ENCODE measurements at places on chromosomes 7 and 10.
A peak's percentile ranks its signal among the peaks of the same experiment; 100 is the strongest.

GRCh38 chr10:16011548-16011947 is 151.2 kb upstream of the MINDY3 start:
- DNase-seq: no peak

- peak; percentile 27 for DNase-seq
Observed at GRCh38 chr7:4659551-4660286, 22.4 kb upstream of the FOXK1 start.

- DNase-seq: no peak
Observed at GRCh38 chr10:12396093-12396492, 46.7 kb downstream of the CAMK1D start.

- peak; percentile 23 for DNase-seq
Observed at GRCh38 chr7:40584667-40585433, 450.0 kb downstream of the SUGCT start.

GRCh38 chr10:33057620-33058019 is 99.6 kb upstream of the ITGB1 start:
- DNase-seq: no peak

GRCh38 chr10:21280971-21281572 is 244.4 kb downstream of the SKIDA1 start:
- no peak for DNase-seq

DNA sequence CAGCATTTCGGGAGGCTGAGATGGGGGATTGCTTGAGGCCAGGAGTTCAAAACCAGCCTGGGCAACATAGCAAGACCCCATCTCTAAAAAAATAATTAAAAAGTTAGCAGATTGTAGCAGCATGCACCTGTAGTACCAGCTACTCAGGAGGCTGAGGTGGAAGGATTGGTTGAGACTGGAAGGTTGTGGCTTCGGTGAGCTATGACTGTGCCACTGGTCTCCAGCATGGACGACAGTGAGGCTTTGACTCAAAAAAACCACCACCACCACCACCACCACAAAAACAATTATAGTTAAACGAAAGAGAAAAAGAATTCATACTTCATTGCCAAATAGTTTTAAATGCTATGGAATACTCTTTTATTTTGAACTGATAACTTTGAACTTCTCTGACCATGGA is 63.4 kb downstream of the VTI1A start:
- no peak for DNase-seq

DNA sequence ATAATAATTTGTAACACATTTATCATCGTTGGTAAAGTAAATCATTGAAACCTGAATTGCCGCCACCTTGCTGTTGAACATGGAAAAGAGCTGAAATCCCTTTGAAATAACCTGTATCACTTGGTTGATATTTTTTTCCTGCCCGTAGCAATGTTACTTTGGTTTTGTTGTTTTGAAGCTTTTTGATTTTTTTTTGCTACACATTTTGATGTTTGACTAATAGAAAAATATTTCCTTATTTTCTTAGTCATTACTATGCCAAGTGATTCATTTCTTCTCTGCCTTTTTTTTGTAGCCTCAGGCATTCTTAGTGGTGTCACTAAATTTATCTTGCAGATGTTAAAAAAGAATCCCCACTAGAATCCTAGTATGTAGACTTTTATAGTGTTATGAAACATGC is 235.1 kb upstream of the MEOX2 start:
- no peak for DNase-seq

- no peak for DNase-seq
Observed at GRCh38 chr7:108004220-108005142, 1.5 kb upstream of the LAMB1 start.

DNA sequence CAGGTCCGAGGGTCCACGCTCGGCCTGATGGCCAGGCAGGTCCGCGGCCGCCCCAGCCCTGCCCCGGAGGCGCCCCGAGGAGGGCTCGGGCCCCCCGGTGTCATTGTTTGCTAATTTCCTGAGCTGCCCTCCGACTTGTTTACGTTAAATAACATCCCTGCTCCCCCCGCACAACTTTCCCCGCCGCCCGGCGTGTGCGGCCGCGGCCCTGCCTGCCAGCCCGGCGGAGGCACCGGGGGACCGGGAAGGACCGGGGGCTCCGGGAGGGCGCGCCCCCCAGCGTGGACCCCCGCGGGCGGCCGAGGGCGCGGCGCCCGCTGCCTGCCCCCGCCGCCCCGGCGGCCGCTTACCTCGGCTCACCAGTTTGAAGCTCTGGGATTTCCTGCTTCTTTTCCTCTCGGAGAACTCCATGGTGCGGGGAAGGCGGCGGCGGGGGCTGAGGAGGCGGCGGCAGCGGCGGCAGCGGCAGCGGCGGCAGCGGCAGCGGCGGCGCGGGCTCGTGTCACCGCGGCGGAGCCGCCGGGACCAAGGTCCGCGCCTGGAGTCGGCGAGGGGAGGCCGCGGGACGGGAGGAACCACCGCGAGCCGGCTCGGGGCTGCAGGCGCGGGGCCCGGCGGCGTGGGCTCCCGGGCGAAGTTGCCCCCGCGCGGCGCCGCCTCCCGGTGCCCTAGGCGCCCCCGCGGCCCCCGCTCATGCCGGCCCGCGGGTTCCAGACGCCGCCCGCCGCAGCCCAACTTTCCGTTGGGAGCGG is 515 bp downstream of the BEND7 start:
- DNase-seq: no peak

GRCh38 chr7:114922652-114923402 is 933 bp downstream of the MDFIC start:
- DNase-seq: peak; percentile 80

DNA sequence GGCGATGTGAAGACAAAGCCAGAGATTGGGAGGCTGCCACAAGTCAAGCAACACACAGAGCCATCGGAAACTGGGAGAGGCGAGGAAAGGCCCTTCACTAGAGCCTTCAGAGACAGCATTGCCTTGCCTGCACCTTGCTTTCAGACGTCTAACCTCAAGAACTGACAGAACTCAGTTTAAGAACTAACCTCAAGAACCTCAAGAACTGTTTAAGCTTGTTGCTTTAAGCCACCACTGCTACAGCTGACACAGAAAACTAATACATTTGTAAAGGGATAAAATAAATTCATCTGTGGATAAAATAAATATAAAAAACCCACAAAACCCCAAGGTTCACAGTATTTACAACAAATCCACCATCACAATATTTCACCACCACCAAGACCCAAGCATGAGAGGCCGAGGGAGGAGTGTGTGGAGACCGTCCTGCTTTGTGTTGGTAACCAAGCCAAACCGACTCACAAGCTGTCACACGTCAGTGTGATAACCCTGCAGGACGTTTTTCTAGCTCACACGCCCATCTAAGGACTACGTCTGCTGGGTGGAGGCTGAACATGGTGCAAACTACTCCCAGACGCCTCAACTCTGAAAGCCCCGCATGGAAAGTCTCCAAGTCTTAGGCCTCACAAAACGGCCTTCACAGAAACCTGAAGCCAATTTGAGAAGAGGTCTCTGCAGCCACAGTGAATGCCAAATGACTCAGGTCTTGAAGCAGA is 116.8 kb downstream of the ABLIM1 start:
- DNase-seq: no peak

GRCh38 chr10:101851411-101852116 is 8.0 kb upstream of the KCNIP2 start:
- DNase-seq: no peak

DNA sequence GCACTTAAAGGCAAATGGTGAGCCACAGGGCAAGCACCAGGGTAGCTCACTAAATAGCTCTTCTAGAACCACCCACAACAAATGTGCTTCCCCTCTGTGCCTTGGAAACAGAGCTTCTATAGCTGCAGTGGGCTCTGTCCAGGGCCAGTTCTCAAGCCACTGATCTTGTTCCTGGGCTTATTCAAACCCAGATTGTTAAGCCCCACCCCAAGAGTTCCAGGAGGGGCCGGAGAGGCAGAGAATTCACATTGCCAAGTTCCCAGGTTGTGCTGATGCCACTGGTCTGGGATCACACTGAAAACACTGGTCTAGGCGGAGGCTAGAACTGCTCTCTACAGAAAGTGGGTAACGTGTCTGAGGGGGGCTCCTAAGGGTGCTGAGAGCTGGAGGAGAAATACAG is 15.4 kb upstream of the KDM7A start:
- DNase-seq: no peak

- DNase-seq: no peak
Observed at GRCh38 chr7:73340514-73340913, 12.6 kb downstream of the FKBP6 start.

DNA sequence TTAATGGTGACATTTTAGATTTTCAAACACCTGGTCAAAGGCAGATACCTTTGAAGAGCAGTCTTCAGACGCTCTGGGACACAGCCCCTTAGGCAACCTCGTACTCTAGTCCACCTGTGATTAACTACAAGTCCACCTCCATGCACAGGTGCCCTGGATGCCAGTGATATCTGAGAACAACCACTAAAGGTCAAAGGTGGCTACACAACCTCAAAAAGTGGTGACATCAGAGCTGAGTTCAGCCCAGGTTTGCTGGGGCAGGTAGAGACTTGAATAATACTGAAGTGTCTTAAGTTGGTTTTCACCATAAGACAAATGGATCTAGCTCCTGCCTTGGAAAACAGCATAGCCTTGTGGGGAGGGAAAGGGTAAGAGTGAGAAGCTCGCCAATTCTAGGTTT is 143.4 kb upstream of the ADO start:
- DNase-seq: no peak

GRCh38 chr7:17651863-17652385 is 288.4 kb downstream of the SNX13 start:
- DNase-seq: no peak

- DNase-seq: no peak
Observed at GRCh38 chr10:119246862-119247549, 39.6 kb downstream of the GRK5 start.

GRCh38 chr7:125299003-125299765 is 369.6 kb upstream of the POT1 start:
- DNase-seq: no peak

DNA sequence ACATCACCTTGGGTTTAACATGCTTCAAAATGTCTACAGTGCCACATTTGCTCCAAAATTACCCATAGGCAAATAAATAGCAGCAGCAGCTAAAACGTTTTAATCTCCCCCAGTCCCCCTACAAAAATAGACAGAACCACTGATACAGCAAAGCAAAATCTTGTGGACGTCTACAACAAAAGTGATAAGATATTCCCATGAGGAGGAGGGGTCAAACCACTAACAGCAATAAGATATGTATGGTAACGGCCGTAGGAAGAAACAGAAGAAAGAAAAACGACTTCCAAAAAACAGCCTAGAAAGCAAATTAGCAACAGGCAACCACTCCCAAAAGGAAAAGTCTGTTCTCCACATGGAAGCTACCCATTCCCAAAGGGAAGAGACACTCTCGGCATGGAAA is 34.5 kb upstream of the ST8SIA6 start:
- DNase-seq: no peak

GRCh38 chr10:112967200-112967599 is 17.2 kb downstream of the TCF7L2 start:
- DNase-seq: no peak

DNA sequence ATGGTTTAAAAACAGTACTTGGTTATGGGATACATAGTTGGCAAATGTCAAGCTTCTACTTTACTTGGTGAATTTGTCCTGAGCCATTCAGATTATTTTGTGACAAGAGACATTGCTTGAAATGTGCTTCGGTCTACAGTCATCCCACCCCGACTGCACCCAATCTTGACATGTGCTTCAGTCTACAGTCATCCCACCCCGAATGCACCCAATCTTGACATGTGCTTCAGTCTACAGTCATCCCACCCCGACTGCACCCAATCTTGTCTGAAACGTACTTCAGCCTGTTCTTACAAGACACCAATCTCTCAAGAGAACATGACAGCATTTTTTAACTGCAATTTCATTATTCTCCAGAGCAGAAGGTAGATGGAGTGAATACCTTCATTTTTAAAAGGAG is 47.8 kb downstream of the PRKCQ start:
- DNase-seq: no peak

DNA sequence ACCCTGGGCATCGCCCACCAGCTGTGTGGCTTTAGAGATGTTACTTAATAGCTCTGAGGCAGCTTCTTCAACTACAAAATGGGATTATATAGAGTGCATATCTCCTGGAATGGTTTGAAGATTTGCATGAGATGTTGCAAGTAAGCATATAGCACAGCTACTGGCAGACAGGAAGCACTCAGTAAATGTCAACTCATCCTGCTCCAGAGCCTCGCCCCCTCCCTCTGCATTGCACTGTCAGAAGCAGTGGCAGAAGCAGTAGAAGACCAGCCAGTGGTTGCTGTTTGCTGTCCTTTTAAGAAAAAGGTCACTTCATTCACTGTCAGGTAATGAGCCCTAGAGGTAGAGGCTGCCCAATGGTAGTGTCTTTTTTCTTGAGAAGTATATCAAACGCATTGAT is 180.0 kb upstream of the GHITM start:
- DNase-seq: no peak

DNA sequence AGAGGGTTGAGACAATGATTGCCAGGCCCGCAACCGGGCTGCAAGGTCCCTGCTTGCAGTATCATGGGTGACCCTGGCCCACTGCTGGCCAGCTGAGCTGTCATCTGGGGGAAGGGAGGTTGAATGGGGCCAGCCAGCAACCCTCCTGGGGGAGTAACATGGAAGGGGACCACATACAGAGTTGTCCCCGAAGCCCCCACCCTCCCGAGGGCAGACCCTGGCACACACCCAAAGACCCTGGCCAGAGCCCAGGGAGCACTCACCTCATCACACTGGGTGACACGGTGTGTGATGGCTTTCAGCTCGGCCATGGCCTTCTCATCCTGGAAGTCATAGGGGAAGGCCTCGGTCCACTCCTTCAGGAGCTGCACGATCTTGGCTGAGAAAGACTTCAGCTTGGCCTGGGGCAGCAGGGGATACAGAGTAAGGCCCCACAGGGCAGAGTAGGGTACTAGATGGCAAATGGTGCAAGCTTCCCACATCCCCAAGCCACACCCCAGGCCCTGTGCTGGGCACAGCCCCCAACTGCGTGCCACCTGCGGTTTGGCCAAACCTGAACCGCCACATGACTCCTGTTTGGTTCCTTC is 63.4 kb downstream of the CSGALNACT2 start:
- DNase-seq: no peak

DNA sequence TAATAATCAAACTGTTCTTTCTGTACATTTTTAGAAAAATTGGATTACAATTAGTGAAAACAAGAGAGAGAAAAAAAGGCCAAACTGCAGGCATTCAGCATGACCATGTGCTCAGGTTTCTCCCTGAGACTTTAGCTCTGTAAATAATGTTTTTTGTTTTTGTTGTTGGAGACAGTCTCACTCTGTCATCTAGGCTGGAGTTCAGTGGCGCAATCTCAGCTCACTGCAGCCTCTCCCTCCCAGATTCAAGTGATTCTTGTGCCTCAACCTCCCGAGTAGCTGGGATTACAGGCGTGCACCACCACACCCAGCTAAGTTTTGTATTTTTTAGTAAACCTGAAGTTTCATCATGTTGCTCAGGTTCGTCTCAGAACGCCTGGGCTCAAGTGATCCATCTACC is 23.0 kb downstream of the BZW2 start:
- peak; percentile 11 for DNase-seq
